GM12892 (cell line): ENCODE measurements at places on chromosomes 5 and 9.

GRCh38 chr5:143634689-143635088 lies 177.3 kb upstream of the HMHB1 start:
- DNase-seq, result no peak

DNA sequence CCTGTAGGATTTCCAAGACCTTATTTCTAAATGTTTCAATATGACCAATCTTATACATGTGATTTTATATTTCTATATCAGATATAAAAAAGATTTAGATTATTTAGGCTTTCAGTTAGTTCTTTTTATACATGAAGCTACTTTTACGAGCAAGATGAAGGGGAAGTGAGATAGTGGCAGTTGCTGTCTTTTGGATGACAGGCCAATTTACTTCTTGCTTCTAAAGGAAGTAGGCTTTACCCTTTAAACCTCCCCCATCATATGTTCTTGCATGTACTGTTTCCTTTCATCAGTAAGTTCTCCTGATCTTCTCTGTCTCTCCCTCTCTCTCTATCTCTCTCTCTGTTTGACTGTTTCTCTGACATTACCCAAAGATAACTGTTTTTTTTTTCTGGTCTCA lies 4.0 kb upstream of the TYRP1 start:
- no peak for DNase-seq

GRCh38 chr5:74594137-74595040 lies 46.1 kb downstream of the ENC1 start:
- DNase-seq, result no peak

DNA sequence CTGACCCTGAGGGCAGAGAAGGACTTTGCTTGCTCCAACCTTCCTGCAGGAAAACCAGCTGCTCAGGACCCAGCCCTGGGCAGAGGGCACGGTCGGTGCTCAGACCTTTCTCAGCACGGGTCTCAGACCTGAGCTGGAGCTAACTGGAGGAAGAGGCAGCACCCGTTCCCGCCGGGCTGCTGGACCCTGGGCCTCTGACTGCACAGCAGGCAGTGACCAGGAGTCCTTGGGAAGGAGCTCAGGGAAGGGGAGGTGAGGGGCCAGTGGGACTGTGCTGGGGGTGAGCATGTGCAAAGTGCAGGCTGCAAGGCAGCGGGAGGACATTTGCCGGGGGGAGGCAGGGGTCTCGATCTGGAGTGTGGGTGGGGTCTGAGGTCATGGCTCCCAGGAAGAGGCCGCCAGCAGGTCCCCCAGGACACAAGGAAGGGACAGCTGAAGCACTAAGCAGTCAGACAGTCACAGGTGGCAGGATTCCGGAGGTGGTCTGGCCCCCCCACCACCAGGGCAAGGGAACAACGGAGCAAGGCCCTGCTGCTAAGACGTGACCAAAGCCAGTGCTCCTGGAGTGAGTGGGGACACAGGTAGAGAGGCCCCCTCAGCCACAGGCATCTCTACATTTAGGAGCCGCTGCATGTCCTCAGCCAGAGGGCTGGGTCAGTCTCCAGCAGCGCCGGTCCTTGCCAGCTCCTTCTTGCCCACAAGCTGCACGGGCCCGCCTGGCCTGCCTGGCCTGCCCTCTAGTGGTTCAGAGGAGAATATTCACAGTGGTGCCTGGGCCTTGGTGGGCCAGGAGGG lies 4.8 kb upstream of the DPM2 start:
- DNase-seq, result peak; percentile 70

- no peak for DNase-seq
Measured at GRCh38 chr5:132526290-132526973, 16.9 kb downstream of the IL5 start.

- DNase-seq, result no peak
Measured at GRCh38 chr9:37425298-37425752, 2.8 kb downstream of the GRHPR start.
